ENCODE measurements at places on chromosomes 2 and 18.

GRCh38 chr2:204112084-204112770 is 175.7 kb downstream of the ICOS start:
- no peak for DNase-seq

DNA sequence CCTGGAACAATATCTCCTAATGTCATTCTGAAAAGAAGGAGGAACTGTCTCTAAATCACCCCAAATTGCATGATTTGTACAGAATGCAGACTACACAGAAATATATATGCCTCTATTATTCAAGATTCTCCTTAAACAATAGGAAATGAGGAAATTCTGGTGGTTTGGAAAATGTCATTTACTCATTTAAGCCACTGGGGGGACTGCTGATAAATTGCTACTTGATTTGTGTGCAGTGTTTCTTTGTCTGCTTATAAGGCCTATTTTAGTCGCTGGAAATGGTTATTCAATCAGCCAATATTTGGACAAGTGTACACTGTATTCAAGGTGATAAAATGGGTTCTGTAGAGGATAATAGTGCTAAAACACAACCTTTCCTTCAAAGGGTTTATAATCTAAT is 801.9 kb upstream of the CELF4 start:
- no peak for DNase-seq

DNA sequence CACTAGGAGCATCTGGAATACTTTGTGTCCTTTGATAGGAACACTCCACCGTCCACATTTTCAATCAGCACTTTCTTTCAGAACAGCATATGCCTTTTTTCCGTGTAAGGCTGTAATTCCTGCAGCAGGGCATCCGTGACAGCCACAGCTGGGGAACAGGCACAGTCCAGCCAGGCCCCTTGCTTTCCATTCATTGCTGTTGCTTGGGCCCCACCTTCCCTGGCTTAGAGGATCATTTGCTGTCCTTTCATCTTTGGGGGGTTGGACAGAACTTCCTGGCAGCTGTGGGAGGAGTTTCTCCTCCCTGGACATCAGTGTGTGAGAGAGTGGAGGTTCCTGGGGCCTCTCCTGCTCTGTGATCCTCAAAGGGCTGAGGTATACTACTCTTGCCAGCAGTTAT is 49.7 kb upstream of the ITM2C start:
- DNase-seq = no peak

DNA sequence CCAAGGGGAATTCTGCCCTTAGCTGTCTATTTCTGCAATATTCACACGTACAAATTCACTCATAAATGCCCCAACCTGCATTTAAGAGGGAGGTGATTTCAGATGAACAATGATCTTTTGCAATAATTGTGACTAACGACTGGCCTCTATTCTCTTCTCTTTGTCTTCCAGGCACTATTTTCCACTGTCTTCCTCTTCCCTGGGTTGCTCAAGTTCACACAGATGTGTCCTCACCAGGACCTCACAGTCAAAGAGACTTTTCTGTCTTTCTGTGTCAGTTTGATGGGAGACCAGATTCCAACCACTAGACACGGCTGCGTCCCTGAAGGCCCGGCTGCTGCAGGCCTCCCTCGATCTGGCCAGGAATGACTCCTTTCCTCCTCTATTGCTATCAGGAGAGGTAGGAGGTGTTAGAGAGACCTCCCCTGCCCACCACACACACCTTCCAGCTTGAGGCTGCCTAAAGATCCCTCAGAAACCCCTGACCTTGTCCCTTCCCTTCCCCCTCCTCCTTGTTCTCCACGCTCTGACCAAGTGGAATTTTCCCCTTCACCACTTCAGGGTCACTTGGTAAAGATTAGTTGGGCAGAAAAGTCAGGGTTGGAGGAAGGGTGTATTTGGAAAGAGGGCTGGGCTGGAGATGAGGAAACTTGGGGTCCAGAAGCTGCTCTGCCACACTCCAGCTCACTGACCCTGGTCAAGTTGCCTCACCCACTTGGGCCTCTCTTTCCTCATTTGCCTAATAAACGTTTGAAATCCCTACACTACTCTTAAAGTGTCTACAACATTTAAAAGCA is 109.2 kb upstream of the COPS8 start:
- no peak for DNase-seq

GRCh38 chr2:85536479-85536878 is 2.5 kb upstream of the MAT2A start:
- no peak for DNase-seq

DNA sequence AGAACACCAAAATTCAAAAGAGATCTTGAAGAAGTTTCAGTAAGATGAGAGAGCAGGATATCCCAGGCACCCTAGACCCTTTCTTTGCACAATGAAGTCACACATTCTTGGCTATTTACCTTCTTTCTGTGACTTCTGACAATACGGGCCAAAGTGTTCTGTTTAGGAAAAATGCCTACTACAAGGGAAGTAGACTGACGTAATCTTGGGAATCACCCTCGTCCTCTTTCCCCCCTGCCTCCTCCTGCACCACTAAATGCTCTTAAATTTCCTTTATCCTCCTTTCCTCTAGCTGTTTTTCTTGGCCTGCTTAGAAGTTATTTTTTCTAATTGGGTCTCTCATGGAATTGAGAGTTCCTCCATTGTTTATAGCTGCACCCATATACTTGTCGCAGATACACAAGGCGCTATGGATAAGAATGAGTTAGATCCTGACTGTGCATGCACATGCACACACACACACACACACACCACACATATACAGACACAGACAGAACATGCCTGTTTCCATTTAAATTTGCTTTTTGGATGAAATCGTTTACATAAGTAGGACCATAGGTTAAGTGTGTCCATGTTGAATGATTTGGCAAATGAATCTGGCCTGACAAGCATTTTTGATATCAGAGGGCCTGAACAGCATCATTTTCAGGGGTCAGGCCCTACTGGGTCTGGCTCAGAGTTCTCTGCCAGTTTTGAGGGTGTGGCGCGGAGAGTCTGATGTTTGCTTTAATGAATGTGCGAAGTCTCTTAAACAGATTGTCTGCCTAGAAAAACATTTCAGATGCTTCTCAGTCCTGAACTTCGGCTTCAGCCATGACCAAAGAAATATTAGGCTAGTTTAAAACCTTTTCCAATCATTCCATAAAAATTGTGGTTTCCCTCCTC is 131.9 kb upstream of the NT5C1B start:
- no peak for DNase-seq

DNA sequence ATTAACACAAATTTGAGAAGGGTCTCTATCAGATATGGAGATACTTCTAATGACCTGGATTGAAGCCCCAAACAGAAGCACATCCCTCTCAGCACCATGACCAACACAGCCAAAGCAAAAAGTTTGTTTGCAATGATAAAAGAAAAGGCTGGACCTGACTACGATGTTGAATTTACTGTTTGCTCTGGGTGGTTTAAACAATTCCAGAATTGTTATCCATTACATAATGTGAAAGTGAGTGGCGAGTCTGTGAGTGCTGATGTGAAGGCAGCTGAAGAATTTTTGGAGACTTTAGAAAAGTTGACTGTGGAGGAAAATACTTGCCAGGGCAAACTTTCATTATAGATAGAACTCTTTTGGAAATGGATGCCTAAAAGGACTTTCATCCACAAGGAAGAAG is 17.4 kb upstream of the DLX2 start:
- no peak for DNase-seq

DNA sequence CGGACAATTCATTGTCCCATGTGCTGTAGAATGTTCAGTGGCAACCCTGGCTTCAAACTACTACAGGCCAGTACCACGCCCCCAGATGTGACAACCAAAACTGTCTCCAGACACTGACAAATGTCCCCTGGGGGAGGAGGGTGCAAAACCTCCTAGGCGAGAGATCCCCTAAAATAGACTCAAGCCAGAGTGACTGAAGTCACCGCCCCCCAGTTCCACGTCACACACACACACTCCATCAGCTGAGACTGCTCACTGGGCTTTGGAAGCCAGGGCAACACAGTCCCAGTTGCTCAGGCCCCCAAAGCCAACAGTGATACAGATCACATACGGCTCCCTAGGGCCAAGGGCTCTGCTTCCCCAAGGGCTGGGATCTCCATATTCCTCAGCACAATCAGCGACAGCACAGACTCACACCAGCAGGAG is 19.1 kb downstream of the HDAC4 start:
- peak; percentile 77 for DNase-seq

GRCh38 chr2:108316461-108317258 is 28.0 kb downstream of the SULT1C2 start:
- DNase-seq = no peak

GRCh38 chr2:238846628-238847418 is 1.1 kb upstream of the TWIST2 start:
- no peak for DNase-seq

DNA sequence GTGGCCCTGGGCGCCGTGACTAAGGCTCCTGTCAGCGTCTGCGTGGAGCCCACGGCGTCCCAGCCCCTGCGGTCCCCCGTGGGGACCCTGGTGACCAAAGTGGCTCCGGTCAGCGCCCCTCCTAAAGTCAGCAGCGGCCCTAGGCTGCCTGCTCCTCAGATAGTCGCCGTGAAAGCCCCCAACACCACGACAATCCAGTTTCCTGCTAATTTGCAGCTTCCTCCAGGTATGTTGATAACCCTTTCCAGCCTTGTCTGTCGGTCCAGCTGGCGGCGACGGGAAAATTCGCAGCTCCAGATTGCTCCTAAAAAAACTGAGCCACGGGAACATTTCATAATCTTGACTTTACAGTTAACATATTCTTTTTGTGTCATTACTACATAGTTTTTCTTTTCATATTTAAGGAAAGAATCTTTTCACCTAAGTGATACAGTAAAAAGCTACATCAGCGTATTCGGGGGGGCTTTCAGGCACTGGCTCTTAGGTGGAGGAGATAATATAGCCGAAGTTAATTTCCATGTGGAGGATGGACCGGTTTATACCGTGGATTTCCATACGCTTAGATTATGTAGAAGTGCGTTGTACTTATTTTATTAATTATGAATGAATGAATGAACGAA is 916 bp downstream of the TAF4B start:
- no peak for DNase-seq

DNA sequence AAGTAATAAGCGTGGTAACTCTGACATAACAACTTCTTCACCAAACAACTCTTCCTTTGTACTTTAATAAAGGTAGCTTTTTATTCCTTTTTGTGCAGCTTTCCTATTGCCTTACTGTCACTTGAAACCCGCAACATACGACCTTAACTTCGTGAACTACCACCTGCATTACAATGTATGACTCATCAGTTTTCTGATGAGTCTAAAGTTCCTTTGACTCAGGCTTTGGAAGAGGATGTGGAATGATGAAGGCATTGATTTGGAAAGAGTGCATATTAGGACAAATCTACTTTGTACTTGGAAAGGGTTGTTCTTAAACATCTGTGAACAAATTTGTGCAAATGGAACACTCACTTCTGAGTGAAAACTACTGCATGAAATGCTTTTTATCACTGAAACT is 1012.1 kb downstream of the TMEM182 start:
- no peak for DNase-seq

DNA sequence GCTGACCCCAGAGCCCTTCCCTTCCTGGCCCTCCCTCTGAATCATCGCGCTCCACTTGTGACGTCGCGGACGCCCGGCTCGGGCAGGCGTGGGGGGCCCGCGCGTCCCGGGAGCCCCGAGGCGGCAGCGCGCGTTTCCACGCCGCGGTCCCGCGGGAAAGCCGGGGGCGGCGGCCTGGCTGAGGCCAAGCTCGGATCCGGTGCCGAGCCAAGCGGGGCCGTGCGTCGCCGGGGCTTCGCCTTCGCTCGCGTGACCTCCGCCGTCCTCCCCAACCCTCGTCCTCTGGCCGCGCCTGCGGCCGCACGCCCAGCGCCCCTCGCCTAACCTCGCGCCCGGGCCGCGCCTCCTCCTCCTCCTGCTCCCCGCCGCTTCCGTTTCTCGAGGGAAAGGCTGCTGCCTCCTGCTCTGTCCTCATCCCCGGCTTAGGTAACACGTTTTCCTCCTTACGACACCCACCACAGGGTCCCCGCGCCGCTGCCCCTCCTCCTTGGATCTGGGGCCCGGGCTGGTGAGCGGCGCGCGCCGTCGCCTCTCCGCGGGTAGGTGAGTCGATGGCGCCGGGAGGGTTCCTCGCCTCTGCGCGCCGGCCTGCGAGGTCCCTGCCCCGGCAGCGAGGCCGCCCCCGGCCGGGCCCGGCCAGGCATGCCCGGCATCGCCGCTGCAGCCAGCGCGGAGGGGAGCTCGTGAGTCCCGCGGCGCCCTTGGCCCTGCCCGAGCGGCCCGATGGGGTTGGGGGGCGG is at the start of gene INPP1:
TSS of gene INPP1 (plus strand) at position 54 of the 740 bp plus-strand sequence. CDS start 16,514 bp downstream, outside the sequence.
- DNase-seq = peak; percentile 45

DNA sequence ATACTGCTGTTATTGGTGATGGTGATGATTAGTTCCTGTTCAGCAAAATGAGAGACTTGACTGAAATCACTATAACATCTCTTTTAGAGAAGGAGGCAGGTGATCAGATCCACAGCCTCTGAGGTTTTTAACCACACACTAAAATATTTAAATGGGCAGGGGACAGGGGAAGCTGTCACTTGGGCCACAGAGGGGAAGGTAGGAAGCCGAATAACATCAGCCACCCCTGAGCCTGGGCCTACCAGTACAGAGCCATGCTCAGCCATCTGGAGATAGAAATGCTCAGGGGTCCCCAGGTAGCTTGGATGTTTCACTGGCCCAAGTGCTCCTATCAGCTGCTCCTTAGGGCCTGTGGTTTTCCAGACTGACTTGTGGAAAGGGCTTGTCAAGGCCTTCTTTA is 122.3 kb downstream of the MRO start:
- no peak for DNase-seq

GRCh38 chr2:64336171-64336570 is 117.8 kb upstream of the LGALSL start:
- no peak for DNase-seq

DNA sequence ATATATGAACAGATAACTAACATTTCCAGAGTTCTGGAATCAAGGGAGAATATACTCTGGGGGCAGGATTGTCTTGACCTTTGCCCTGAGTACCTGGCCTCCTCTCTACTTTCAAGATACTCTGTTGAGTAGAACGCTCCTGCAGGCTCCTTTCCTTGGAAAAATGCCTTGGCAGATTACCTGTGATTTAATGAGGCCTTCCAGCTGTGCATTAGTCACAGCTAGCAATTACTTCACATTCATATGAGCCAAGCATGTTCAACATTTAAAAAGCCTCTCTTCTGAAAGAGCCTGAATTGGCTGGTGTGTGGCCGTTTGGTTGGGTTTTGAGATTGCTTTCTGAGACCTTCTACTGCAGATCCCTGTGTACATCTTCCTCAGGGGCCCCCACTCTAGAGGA is 142.2 kb downstream of the PLCL1 start:
- no peak for DNase-seq

- no peak for DNase-seq
These were observed 41.5 kb downstream of the PMAIP1 start for GRCh38 chr18:59941331-59941730.

GRCh38 chr2:236179236-236180075 is 11.3 kb upstream of the GBX2 start:
- DNase-seq = no peak

DNA sequence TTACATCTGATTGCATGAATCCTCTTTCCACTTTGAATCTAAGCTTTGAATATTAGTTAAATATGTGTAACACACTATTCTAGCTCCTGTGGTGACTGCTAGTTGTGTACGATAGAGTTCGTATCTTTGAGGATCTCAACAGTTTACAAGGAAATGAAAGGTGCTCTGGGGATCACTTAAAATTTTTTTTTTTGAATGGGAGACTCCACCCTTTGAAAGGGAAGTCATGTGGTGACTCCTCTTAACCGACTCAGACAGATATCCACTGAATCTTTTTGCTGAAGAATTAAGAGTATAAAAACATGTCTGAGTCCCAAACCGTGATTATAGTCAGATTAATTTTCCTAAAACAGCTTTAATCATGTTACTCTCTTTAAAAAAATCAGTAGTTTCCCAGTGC is 4.0 kb downstream of the CLIP4 start:
- DNase-seq = no peak

All from CD4-positive, alpha-beta T cell treated with Interferon gamma for 1 hour (primary cell).